Stimulated activated CD4-positive, alpha-beta T cell treated with anti-CD3 and anti-CD28 coated beads, Interleukin-15, amount 100 ng/mL, for 24 hours (primary cell): ENCODE measurements at places on chromosomes 13 and 19.

- DNase-seq, result no peak
These were observed 6.6 kb upstream of the ZNF835 start for GRCh38 chr19:56678205-56678604.

DNA sequence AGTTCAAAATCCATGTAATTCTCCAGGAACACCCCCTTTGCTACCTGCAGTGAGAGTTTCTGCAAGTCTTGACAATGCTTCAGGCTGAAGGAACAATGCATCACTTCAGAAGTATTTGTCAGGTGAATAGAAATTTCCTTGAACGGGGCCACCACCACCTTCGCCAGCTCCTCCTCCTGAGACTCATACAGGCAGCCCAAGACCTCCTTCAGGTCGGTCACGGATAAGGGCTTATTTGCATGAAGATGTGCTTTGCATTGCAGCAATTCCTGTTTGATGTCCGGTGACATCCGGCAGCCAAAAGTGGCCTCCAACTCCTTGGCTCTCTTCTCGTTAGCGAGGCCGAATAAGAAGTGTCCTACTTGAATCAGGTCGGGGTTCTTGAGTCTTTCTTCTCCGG is 8.4 kb downstream of the NLRP7 start:
- DNase-seq, result no peak

DNA sequence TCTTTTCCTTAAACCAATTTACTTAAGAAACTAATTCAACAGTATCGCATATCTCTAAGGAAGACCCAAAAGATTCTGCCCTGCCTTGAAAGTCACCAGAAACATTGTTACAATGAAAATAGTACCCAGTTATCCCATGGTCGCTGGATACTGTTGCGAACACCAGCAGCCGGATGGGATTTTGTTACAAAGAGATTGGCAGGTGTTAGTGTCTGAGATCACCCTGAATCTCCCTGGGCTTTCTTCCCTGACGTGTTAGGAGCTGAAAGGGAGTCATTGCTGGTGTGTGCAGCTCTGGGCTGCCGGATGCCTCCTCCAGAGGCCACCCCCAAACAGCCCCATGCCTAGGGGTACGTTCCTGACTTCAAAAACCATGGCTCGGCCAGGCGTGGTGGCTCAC is 38.2 kb downstream of the PTPRS start:
- no peak for DNase-seq

GRCh38 chr13:113663934-113664333 is 3.1 kb upstream of the GRK1 start:
- no peak for DNase-seq

DNA sequence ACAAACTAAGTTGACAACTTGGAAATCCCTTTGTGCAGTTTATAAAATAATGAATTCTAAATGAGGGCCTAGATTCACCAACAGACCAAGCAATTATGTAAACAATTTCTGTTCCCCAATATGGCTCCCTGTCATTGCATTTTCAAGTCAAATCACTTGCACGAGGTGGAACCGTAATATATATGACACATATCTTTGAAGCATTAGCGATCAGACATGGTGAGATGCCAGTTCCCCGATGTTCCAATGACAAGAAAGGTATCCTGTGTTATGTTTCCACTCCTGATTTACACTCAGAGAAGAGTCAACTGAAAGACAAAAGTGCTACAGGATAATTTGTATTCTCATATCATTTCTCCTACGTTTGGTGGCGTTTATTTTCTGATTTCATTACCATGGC is 108.5 kb upstream of the TDRD3 start:
- no peak for DNase-seq

- no peak for DNase-seq
These were observed 2.2 kb downstream of the MAP2K7 start for GRCh38 chr19:7905859-7906258.

DNA sequence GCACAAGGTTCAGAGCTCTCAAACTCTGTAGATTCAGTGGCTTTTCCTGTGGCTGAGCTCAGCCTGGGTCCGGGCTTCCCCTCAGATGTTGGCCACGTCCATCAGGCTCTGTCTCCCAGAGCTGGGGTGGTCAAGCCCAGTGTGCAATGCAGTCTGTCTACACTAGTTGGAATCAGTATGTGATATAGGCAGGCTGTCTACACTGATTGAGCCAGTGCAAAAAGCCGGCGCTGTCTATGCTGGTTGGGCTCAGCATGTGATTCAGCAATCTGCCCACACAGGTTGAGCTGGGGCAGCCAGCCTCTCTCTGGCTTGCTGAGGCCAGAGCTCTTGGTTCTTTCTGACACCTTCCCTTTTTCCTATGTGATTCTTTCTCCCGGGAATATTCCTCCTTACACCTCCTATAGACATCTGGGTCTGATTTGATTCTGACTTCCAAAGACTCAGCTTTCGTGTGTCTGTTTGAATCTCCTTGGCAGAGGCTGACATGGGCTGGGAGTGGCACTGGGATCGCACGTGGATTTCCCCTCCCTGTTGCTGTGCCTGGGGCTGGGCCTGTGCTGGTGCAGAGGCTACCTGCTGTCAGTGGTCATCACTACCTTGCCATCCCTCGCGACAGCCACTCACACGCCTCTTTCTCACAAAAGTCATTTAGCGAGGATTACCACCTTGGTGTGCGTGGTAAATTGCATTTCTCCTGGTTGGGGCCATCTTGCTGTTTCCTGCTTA is 9.3 kb downstream of the CHST8 start:
- no peak for DNase-seq

DNA sequence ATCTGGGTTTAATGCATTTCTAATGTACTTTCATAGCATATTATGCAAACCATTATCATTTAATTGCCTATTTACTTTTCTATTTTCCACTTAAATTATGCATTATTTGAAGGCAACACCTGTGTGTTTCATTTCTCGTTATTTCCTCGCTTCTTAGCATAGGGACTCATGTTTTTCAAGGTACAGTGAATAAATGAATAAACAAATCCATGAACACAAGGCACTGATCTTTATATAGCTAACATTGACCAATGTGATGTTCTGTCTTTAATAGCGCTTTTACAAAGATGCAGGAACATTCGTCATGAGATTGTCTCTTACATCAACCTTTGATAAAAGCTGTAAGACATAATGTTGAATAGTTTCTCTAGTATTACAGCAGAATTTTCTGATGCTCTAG is 121.2 kb downstream of the B3GLCT start:
- DNase-seq, result no peak

- DNase-seq, result peak; percentile 50
These were observed 699 bp downstream of the PTOV1 start for GRCh38 chr19:49851456-49852259.
